ENCODE measurements at places on chromosomes 4 and X.

DNA sequence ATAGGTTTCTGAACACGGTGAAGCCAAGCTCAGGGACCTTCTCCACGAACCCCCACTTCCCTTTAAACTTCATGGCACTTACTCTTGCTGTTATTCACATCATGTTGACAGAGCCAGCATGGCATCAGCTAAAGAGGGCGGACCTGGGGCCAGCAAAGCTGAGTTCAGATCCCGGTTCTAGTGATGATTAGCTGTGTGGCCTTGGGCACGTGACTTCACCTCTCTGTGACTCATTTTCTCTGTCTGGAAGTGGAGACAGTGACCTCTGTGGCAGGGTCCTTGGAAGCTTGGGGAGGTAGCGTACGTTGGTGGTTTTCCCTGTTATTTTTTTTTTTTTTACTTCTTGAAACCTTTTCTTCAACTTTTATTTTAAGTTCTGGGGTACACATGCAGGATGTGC is 13.4 kb downstream of the EVC start:
- no peak for DNase-seq

DNA sequence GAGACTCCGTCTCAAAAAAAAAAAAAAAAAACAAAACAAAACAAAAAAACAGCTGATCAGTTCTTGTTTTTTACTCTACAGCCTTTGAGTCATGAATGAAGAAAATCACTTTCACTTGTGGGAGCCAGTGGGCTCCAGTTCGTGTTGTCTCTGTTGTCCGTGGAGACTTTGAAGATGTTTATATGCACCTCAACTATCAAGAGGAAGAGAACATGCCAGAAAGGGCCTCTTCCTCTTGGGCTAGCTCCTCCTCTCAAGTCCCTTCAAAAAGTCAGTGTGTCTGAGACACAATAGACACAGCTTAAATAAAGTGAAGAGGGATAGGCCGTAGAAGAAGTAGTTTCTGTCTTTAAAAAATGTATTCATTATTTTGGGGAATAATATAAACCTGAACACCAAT is 182.7 kb downstream of the KDR start:
- no peak for DNase-seq

- no peak for DNase-seq
Measured at GRCh38 chr4:40423735-40424134, 88.6 kb downstream of the CHRNA9 start.

- DNase-seq, result no peak
Measured at GRCh38 chrX:133542476-133542875, 127.2 kb upstream of the GPC4 start.

- no peak for DNase-seq
Measured at GRCh38 chrX:53677286-53677685, 9.2 kb downstream of the HUWE1 start.

DNA sequence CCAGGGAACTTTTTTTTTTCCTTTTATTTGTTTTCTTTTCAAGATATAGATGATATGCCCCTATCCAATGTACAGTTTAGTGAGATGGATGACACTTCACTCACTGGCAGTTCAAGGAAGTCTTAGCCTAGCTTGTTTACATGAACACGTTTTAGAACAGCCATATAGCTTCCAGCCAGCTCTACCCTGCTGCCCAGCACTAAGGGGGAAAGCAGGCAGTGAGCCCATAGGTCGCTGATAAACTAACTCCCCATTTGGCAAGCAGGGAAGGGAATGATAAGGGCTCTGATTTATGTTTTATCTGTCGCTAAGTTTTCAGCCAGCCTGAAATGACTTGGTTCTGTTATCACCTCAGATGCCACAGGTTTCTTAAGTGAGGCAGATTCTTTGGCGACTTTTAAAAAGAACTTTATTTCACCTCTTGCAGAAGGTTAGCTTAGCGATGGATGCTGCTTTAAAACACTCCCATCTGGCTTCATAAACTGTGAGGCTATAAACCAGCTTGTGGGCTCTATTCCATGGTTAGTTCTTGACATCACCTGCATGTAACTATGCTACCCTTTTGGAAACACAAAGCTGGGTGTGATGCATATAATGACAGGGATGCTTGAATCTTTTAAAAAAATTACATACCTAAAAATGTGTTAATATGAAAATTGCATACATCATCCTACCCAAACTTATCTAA is 348.4 kb downstream of the FBXO8 start:
- DNase-seq, result no peak

DNA sequence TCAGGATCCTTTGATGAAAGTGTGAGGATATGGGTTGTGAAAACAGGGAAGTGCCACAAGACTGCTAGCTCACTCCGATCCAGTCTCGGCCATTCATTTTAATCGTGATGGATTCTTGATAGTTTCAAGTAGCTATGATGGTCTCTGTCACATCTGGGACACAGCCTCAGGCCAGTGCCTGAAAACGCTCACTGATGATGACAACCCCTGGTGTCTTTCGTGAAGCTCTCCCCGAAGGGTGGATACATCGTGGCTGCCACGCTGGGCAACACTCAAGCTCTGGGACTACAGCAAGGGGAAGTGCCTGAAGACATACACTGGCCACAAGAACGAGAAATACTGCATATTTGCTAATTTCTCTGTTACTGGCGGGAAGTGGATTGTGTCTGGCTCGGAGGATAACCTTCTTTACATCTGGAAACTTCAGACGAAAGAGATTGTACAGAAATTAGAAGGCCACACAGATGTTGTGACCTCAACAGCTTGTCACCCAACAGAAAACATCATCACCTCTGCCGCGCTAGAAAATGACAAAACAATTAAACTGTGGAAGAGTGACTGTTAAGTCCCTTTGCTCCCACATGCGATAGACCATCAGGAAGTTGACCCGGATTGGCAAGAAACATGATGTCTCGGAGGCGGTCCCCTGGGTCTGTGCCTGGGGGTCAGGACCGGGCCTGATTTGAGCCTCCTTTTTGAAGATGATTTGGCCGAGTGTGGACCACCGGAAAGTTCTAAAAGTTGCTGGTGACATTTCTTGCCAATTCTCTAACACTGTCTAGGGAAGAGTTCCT is 22.2 kb downstream of the LIAS start:
- no peak for DNase-seq

- DNase-seq, result no peak
Measured at GRCh38 chrX:97045470-97045869, 161.8 kb downstream of the RPA4 start.

DNA sequence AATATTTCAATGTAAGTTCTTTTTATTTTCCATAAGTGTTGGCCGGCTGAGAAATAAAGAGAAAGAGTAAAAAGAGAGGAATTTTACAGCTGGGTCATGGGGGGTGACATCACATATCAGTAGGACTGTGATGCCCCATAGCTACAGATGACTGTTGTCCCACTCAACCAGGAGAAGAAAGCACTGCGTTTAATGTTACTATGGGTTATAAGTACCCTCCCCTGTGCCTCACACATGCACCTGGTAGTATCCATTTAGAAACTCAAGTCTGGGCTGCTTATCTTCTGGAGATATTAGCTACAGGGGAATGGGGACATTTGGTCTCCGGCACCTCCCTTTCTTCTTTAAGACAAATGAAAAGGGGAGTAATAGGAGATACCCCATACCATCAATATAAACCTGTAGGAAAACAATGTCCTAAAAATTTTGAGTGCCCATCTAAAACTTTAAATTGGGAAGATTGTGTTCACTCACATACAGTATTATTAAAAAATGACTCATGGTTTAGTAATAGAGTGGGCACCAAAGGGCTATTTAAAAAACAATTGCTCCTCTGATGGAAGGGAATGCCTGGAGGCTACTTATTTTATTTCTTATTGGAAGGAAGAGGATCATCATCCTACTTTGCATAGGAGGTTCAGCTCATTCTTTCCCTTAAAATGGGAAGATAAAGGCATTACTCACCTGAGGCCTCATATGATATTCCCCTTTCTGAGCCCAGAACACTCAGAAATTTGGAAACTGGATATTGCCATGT is 18.2 kb downstream of the UGT2B11 start:
- no peak for DNase-seq

- no peak for DNase-seq
Measured at GRCh38 chr4:140876615-140877364, 120.6 kb upstream of the TBC1D9 start.

DNA sequence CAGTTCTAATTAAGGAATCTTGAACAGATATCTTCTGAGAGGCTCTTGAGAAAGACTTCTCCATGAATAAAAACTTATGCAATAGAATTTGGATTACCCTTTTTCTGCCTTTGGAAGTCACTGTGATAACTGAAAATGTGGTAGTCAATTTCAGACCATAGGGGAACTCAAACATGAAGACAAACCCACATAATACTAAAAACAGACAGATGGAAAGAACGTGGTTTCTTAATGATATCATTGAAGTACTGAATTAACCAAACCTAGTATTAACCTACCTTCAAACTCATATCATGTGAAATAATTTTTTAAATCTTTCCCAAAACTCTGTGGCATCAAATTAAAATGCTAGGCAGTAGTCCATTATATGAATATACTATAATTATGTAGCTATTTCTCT is 153.5 kb downstream of the CAMK2D start:
- DNase-seq, result no peak

DNA sequence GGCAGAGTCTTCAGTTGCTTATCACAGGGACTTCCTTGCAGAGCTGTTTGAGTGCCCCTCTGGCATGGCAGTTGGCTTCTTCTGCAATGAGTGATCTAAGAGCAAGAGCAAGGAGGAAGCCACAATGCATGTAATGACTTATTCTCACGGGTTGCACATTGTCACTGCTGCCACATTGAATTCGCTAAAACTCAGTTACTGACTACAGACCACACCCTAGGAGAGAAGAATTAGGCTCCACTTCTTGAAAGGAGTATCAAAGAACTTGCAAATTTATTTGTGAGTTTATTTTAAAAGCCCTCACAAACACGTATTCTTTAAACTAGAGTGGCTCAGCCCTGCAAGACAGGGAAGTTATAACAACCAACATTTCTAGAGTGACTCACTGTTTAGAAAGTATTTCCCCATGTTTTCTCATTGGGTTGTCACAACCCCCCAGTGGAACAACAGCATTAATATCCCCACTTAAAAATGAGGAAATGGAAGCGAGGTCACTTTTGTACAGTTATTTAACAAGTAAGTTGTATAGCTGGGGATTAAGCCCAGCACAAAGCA is 32.4 kb upstream of the RBPJ start:
- DNase-seq, result no peak

GRCh38 chrX:72621625-72622485 is 49.2 kb upstream of the HDAC8 start:
- DNase-seq, result no peak

DNA sequence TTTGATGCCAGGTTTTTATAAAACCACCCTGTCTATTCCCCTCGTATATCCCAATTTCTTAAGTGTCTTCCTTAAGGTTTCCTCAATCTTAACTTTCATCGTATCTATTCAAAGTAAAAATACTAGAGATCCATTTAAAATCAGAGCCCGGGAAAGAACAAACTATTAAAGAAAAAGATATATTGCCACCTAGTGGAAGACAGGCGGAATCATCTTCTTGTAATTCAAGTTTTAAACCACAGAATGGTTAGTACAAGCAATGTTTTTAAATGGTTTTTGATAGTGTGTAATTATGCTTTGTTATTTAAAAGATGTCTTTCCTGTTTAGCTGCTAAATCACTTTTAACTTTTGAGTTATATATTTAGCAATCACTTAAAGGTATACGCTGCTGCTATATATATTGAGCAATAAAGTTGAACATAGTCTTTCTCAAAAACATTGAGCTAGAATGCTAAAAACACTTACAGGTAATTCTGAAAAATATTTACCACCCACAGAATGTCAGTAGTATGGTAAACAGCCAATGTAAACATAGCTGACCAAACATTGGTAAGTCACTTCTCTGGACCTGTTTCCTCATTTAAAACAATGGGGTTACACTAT is 18.2 kb downstream of the PRDM8 start:
- no peak for DNase-seq

DNA sequence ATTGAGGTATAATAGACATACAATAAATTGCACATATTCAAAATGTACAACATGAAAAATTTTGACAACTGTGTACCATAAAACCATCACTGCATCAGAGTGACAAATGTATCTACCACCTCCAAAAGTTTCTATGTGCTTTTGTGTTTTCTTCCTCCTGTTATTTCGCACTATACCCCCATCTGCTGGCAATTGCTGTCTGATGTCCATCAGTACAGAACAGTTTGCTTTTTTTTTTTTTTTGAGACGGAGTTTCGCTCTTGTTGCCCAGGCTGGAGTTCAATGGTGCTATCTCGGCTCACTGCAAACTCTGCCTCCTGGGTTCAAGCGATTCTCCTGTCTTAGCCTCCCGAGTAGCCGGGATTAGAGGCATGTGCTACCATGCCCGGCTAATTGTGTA is 154.3 kb upstream of the GIMD1 start:
- DNase-seq, result no peak

DNA sequence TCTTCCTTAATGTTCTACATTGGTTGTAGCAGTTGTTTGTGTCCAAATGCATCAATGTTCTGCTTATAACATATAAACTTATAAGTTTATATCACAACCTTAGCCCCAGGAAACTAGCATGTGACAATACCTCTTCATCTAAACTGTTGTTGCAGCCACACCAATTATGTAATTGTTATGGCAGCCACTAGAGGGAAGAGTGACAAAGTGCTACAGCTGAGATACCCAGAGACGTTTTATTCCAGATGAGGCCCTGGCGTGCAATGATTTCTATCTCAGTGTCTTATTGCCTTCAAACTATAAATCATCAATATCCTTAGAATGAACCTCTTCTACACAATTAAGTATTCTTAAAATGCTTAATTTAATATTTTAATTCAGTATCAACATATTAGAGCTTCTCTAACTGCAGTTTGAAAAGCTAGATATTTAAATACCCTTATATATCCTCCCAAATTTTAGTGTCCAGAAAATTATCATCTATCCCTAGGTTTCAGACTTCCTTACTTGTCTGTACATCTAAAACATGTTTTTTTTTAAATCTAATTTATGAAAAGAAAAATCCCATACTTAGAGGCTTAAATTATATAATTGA is 171.6 kb downstream of the PCDH10 start:
- DNase-seq, result no peak

DNA sequence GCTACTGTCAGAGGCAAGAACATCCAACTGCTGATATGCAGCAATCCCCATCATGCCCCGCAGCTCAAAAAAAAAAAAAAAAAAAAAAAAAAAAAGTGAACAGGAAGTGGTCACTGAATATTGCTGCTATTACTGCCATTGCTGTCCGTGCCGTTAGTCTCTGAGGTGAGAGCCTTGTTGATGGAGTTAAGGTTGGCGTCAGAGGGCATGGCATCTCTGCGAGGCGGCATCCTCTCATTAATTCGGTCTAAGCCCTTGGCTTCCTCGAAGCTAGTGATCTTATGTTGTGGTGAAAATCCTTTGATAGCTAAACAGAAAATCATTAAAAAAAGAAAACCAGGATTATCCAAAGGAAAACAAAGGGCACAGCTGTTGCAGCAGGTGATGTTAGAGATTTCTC is 321.6 kb downstream of the PPP3CA start:
- DNase-seq, result no peak

DNA sequence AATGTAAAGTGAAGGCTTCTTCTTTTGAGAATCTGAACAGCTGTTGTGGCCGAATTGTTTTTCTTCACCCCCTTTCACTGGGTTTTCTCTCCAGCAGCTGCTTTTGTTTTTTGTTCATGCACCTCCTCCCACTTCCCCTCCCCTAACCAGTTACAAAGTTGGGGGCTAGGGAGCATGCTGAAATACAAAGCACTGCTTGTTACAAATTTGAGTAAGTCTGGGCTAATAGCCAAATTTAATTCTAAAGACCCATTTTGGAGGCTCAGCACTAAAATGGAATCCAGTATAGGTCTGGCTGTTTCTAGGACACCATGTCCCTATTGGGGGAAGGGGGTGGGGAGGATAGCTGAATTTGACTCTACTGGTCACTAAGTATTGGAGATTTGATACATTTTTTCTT is 89.2 kb upstream of the GPM6B start:
- no peak for DNase-seq
